HL-60 (cell line): ENCODE measurements at places on chromosomes 4 and X.
A peak's percentile ranks its signal among the peaks of the same experiment; 100 is the strongest.

DNA sequence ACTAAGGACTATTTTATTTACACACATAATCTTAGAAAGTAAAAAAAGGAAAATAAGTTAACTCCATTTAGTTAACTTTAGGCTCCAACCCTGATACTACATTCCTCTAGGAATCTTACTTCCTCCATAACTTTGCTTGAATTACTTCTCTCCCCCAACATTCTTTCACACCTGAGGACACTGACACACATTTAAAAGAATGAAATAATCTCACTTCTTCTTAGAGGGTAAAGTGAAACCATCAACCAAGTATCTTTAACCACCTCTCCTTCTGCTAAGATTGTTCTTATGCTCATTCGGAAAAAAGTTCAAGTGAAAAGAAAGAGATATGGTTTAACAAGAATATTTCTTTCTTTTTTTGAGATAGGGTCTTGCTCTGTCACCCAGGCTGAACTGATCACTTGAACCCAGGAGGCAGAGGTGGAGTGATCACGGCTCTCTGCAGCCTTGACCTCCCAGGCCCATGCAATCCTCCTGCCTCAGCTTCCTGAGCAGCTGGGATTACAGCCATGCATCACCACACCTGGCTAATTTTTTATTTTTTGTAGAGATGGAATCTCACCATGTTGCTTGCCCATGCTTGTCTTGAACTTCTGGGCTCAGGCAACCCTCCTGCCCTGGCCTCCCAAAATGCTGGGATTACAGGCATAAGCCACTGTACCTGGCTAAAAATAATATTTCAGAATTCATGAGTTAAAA, 28.5 kb downstream of the SLC25A4 start:
- DNase-seq = no peak

DNA sequence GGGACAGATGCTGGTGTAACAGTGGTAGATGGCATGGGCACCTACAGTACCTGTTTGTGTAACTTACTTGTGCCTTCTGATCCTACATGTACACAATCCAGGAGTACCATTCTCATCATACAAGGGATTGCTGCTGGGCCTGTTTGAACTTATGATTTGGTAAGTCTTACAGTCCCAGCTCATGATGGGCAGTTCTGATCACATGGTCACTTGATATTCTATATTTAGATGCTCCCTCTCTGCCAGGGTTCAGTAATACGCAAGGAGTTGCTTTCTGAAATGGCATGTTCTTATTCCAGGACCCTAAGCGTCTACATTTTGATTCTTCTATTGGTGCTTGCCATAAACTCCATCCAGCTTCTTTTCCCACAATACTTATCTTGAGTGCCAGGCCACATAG, 54.4 kb upstream of the ATP6AP2 start:
- no peak for DNase-seq

- no peak for DNase-seq
These were observed 1.1 kb downstream of the AFF2 start for GRCh38 chrX:148501386-148502066.

DNA sequence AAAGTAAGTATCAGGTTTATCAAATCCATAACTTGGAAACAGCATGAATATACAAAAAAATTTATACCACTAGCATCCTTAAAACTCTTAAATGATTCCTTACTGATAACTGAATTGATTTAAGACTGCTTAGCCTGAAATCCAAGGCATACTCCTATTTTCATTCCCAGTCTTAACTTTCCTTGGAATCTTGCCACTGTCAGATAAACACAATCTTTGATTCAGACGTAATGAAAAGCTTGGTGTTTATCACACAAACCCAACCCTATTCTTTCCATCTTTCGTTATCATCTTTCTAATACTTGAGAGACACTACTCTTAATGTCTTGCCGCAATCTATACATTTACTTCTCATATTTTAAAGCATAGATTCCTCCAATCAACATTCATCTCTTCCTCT, 19.1 kb downstream of the C4orf17 start:
- no peak for DNase-seq

DNA sequence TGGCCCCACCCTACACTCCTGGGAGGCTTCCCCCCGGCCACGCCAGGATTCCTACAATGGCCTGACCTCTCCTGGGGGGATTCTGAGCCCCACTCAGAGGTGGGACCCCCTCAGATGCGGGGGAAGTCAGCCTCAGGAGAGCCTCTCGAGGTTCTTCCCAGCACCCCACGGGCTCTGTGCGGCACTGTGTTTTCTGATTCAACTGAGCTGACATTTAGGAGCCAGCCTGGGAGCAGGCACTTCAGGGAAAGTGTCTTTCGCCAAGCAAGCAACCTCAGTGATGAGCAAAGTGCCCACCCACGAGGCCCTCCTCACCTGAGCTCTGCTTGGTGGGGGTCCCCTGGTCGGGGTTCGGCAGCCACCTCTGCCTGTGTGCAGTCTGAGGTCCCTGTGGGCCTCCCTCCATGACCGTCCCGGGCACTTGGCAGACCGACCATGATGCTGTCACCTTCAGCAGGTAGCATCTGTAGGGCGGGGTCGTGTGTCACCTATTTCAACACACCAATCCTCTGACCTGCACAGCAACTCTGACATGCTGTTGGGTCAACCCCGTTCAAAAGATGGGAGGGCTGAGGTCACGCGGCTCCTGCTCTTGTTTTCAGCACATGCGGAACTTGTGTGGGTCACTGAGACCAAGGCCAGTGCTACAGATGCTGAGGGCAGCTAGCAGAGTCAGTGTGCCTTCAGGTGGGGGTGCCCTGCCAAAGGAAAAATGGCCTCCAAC, 46.2 kb downstream of the ADRA2C start:
- DNase-seq = no peak

DNA sequence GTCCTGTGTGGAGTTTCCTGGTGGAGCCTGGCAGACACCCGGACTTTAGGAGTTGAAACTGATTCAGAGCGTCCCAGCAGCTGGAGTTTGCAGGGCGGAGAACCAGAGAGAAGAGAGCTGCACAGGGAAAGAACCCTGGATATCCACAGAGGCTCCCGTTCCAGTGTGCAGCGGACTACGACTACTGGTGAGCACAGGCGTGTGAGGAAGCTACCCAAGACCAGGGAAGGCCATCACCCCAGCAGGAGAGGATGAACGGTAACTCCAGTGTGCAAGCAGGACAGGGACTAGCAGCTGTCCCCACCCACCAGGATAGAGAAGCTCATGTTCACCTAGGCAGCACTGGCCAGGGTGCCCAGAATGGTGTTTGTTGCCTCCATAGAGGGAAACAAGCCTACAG, 2.3 kb downstream of the LAGE3 start:
- no peak for DNase-seq

DNA sequence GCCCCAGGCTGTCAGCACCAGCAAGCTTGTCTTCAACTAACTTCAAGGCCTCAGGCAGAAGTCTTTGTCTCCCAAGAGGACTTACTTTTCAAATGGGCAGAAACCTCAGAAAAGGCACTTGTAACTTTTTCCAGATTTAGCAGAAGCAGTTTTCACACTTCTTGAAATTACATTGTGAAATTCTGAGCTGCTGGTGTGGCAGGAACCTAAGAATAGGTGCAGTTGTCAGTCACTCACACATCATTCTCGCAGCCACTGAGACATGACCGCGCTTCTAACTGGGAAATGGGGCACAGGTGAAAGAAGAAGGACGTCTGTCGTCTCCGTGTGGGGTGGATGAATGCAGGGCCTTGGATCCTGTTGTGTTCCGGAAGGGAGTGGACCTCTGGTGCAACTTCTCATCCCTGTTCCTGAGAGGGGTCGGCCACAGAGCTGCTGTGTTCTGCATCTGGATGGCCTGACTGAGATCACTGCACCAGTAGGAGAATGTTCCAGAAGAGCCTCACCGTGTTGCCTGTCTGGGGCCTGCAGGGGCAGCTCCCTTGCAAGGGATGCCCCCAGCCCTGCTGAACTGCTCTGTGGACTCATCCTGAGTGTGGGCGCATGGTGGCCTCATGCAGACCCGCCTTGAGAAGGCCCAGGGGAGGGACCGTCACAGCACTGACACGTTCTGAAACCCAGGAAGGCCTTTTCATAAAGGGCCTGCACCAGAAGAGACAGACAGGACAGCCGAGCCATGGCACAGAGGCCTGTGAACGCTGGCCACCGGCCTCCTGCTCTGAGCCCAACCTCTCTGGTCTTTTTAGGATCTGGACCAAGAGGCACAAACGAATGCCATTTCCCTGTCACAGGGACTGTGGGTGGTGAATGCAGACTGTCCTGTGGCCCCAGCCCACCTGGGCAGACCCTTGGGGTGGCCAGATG, 18.7 kb downstream of the NAT8L start:
- no peak for DNase-seq

DNA sequence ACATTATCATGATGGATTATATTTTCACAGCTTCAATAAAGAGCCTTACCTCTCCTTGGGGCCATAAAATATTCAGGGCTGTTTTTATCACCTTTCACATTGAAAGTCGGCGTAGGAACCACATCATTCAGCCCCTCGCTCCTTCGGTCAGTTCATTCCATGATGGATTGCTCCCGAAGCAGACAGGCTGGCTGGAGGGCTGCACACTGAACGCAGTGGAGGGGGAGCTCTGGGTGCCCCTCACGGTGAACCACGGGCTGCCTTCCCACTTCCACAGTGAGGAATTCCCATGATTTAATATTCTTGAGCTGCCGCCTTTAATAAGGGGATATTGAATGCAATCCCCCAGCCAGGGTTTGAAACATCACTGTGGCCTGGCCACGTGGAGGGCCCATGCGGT, 16.0 kb downstream of the PPP2R2C start:
- no peak for DNase-seq

DNA sequence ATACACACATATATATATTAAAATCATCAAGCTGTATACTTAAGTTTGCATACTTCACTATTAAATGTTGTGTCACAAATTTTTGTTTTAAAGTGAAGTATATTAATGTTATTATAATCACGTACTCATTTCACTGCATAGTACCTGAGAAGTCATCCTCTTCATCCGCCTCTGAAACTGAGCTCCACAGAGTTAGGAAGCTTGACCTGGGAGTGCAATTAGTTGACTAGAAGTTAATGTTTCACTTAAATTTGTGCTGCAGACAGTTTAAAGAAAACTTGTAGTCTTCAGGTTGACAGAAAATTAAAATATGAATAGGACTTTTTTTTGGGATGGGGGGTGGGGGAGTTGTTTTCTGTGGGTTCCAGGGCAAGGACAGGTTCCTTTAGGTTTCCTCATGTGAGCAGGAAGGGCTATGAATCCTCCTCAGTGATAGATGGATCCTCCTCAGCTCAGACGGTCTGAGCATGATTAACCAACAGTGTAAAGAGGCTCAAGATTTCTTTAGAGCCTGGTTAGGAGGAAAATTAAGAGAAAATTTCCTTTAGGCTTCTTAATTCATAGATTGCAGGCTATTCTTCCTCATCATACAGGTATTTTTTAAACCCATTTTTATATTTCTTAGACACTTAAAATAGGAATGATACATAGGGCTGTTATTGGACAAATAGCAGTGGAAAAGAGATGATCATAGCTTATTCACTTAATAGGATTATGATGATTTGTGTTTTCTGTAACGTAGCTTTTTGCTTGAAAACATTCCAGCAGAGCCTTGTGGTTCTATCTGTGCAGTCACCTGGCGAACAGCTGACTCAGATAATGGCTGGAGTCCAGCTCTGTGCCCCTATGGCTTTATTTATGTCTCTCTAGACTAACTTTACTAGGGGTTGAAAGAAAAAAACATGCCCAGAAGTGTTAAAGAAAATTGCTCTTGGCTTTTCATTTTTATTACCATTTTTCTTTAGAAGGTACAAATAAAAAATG, 102.7 kb downstream of the SLC4A4 start:
- no peak for DNase-seq

GRCh38 chr4:11118513-11118912, 310.2 kb downstream of the HS3ST1 start:
- no peak for DNase-seq

DNA sequence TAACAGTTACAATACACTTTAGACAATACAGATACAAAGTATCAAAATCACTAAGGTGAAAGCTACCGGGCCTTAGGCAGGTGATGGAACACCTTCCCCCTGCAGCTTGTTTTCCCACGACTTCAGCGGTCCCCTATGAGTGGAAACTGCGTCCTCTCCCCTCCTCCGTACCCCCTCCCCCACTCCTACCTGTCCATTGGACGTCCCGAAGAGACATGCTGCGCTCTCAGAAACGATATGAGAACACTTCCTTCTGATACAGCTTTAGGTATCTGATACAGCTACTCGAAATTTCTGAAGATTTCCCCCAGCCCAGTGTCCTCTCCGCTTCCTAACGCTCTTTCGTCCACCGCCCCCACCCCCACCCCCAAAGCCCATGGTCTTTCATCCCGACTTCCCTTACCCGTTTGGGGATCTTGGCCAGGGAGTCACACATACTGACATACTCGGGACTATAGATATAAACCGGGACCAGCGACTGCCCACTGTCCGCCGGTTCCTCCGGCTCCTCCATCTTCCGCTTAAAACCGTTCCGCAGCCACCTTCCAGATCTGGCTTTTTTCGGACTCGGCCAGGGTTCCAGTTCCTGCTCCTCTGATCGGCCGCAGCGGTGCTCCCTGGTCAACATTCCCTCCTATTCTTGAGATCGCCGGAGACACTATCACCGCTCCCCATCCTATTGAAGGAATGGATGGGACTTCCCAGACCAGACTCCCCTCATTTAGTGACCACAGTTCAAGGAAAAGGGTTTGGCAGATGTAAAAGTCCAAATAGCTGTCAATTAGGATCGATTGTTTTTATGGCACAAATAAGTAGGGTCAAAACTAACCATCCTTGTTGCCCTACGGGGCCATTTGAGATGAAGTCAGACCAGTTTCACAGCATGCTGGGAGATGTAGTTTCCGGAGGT, at the start of gene HDAC8:
HDAC8 (minus strand) TSS at position 596 of the 910 bp plus-strand sequence; CDS start at position 514, 82 bp downstream.
- DNase-seq = peak; percentile 60

GRCh38 chrX:45191383-45191782, 9.3 kb downstream of the DIPK2B start:
- no peak for DNase-seq
